ENCODE measurements at places on chromosomes 11 and 22.

GRCh38 chr11:23278121-23278520, 417.8 kb upstream of the CCDC179 start:
- DNase-seq = no peak

GRCh38 chr11:93784935-93785360, 866 bp downstream of the MED17 start:
- no peak for DNase-seq

GRCh38 chr11:68260484-68260883, 11.3 kb downstream of the C11orf24 start:
- DNase-seq = no peak

GRCh38 chr11:70699294-70700221, 301.2 kb downstream of the CTTN start:
- DNase-seq = peak; percentile 9

DNA sequence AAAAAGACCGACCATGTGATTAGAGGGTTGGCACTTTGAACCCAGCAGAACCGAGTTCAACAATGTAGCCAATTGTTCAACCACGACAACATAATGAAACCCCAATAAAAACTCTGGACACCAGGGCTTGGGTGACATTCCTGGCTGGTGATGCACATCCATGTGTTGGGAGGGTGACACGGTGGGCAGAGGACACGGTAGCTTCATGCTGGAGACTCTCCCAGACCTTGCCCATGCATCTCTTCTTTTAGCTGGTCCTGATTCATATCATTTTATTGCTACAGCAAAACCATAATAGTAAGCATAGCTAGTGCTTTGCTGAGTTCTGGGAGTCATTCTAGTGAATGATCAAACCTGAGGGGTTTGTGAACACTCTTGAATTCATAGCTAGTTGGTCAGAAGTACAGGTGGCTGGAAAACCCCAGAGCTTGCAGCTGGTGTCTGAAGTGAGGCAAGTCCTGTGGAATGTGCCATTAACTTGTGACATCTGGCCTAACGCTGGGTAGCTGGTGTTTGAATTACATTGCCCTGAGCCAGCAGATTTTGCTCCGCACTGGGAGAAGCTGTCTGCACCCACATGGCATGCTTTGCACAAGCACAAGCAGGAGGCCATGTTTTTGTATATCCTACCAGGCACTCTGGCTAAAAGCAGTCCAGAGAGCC, 14.0 kb downstream of the RPUSD4 start:
- no peak for DNase-seq

DNA sequence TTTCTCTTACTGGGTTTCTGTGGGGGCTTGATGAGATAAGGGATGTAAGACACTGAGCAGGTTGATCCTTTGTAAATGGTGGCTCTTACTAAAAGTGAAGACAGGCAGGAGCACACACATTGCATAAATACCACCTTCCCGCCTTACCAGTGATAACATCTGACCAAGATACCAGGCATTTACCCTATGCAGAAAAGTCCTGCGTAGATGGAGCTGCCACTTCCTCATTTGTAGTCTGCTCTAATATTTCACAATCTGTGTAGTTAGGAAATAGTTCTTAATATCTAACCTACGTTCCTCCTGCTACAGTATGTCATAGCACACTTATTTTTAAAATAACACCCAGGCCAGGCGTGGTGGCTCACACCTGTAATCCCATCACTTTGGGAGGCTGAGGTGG, 23.9 kb upstream of the SWAP70 start:
- DNase-seq = no peak

GRCh38 chr22:49587987-49588386, 239.7 kb downstream of the BRD1 start:
- no peak for DNase-seq

DNA sequence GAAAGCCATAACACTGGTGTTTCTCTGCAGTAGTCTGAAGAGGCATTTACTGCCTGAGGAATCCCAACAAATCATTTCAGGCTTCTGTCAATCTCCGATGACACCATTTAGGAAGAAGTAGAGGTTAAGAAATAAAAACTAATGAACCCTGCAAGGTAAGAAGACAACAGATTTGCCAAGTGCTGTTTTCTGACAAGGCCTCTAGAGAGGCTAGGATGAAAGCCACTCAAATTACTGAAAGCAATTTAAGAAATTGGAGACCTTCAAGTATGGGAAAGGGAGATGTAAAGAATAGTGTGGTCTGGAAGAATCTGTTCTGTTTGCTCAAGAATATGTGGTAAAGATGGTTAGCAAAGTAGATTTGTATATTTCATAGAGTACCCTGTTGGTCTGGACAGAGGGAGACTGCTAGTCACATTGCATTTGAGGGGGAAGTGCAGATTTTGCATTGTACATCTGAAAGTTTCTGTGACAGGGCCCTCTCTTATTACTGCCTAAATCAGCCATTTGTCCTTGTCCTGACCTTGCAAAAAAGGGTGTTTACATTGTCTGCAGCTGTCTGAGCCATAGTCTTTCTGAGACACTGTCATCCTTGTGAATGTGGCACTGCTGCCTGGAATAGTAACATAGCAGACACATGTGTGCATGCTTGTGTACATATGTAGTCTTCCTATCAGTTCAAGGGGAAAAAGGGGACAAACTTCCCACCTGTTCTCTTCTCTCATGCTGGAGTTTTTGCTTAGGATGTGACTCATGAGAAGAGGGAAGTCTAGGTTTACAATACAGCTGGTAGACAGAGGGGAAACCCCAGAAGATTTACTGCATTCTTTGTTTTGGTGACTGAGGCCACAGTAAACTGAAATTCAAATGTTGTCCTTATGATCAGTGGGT, 640.2 kb upstream of the KIRREL3 start:
- no peak for DNase-seq

- no peak for DNase-seq
These were observed 26.1 kb downstream of the SYT13 start for GRCh38 chr11:45260071-45260470.

- no peak for DNase-seq
These were observed 6.0 kb downstream of the MPST start for GRCh38 chr22:37025500-37026070.

- no peak for DNase-seq
These were observed 8.6 kb downstream of the OAF start for GRCh38 chr11:120219232-120219937.
